Natural killer cell treated with Interleukin-12 subunit alpha and Interleukin-12 subunit beta and Interleukin-15 and Interleukin-18, amount 100 ng/mL, for 72 hours (primary cell): ENCODE measurements at places on chromosomes 1 and 21. TPM values are rescaled to one million over a fixed set of nuclear protein-coding genes. Genes with fewer than 3 reads are reported as not detected.

Gene CLDN19
- total RNA-seq: not detected

Gene SPATA17
- not detected for total RNA-seq

Gene FMO2
- total RNA-seq: not detected

Gene LCE1D
- not detected for total RNA-seq

Gene WNT3A
- not detected for total RNA-seq

Gene ENAH
- not detected for total RNA-seq

Gene TTC22
- 2.1 TPM for total RNA-seq

Gene S100B
- not detected for total RNA-seq

Gene CAMK1G
- not detected for total RNA-seq

Gene ACAP3
- total RNA-seq: 32.5 TPM

Gene ROR1
- not detected for total RNA-seq

Gene PLPPR4
- not detected for total RNA-seq

Gene KRTAP19-3
- total RNA-seq: not detected

Gene SYT2
- not detected for total RNA-seq

Gene CD101
- total RNA-seq: 1.4 TPM

Gene FALEC
- total RNA-seq: not detected

Gene UQCRHL
- 1.2 TPM for total RNA-seq
